ENCODE measurements at places on chromosomes 4 and X.

DNA sequence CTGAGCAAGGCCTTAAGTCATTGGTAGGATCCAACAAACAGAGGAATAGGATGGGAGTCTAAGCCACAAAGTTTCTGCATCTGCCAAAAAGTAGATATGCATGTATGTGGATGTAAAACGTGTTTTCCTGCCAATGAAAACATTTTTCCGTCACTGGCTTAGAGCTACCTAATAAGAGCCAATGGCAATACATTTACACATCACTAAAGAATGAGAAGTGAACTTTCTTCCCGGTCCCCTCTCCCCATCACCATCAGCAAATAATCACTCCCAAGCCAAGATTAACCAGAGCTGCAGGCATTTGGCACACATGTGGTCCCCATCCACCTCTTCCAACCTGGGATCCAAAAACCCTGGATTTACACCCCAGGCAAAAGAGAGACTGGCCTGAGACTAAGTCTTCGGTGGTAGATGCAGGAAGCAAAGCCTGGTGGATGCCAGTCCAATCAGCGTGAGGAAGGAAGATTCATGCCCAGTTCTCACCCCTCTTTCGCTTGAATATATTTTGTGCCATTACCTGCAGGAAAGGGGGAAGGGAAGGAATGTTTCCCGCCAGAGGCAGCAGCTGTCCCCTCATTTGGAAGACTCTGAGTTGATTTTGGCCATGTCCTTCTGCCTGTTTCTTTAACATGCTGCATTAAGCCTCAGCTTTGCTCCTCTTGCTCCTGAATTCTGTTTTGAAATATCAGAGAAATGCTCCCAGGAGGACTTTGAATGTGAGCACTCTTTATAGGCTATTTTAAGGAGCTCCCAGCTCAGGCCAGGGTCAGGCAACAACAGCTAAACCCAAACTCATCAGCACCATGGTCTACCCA, 131.4 kb downstream of the CHIC2 start:
- no peak for DNase-seq

DNA sequence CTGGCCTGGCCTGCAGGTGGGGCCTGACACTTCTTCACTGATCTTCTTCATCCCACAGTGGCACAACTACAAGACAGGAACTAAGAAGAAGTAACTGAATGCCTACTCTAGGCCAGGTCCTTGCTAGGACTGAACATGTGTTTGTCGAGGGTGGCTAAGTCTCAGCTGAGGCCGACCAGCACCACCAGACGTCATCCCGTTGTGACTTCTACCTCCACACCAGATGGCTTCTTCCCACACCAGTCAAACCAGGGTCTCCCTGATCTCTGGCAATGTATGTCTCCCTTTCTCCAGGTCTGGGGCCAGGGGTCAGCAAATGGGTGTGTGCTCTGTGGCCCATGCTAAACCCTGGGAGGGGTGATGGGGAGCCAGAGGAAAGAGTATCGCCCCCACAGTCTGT, 40.2 kb downstream of the PJA1 start:
- no peak for DNase-seq

- no peak for DNase-seq
Measured at GRCh38 chrX:2677764-2678163, 13.3 kb upstream of the CD99 start.

GRCh38 chr4:74376888-74377483, 12.0 kb downstream of the EREG start:
- no peak for DNase-seq

DNA sequence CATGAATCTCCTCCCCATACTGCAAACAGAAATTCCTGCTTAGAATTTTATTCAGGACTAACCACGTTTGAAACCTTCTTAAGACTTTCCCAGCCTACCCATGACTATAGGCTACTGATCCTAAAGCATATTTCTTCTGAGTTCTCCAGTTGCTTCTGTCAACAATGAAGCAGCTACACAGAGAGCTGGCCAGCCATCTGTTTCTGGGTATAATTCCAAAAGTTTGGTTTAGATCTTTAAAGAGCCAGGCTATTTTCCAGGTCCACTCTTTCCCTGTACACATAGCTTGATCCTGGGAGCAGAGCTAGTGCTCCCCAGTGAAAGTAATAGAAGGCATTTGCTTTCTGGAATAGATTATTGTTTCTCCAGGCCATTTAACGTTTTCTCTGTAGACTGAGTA, 4.0 kb upstream of the ITM2A start:
- no peak for DNase-seq

GRCh38 chr4:5524446-5525299, 183.7 kb downstream of the EVC2 start:
- no peak for DNase-seq

DNA sequence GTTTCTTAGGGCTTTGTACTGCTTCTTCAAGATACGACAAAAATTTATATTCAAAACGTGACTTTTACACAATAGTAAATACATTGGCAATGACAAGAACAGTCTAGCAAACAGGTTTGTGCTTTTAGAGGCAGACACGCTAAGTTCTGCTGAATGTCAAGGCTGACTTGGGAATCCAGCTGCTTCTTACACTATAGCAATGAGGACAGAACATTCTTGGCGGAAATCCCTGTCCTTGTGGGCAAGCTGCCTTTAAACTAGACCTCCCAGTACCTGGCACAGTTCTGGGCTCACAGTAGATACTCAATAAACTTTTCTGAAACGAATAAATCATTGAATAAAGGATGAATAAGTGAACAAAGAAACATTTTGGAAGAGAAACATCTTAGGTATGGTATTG, 148.2 kb downstream of the RASL11B start:
- no peak for DNase-seq

DNA sequence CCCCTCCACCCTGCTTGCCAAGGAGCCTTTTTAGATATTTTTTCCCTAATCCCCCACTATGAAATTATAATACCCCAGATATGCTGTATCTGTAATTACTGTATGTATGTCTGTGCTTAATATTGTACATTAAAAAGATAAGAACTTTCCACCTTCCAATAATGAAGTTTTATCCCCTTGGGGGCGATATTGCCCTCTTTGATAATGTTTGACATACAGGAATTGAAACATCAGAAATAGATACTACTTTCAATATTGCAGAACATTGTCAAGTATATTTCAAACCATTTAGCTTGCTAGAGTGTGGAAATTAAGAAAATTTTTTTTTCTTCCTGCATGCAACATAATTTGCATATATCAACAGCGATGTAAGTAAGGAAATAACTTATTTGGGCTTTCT, 58.9 kb downstream of the NAF1 start:
- no peak for DNase-seq

- no peak for DNase-seq
Measured at GRCh38 chrX:134909261-134909660, 81.5 kb upstream of the SMIM10 start.

- no peak for DNase-seq
Measured at GRCh38 chr4:7753931-7754465, 185.7 kb downstream of the AFAP1 start.

- no peak for DNase-seq
Measured at GRCh38 chr4:12399781-12400180, 971.1 kb upstream of the HS3ST1 start.

DNA sequence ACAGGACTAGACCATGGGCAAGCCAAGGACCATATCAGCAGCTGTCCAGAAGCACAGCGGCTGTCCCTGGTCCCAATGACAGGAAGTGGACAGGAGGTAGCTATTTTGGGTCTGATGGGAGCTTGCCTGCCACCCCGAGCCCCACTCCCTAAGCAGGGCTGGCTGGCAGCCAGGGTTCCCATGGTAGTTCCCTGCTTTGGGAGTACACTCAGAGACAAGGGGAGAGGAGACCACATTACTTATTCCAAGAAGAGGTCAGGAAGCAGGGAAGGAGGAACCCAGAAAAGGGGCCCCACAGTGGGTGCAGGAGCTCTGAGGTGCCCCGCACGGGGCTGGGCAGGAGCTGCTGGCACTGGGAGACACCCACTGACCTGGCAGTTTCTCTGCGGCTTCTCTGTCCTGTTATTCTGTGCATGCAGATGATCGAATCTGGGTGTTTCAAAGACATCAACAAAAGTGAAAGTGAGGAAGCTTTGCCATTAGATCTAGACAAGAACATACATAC, 36.3 kb downstream of the HTT-AS start:
- no peak for DNase-seq

GRCh38 chr4:91984466-91984865, 319.3 kb upstream of the GRID2 start:
- DNase-seq = no peak

DNA sequence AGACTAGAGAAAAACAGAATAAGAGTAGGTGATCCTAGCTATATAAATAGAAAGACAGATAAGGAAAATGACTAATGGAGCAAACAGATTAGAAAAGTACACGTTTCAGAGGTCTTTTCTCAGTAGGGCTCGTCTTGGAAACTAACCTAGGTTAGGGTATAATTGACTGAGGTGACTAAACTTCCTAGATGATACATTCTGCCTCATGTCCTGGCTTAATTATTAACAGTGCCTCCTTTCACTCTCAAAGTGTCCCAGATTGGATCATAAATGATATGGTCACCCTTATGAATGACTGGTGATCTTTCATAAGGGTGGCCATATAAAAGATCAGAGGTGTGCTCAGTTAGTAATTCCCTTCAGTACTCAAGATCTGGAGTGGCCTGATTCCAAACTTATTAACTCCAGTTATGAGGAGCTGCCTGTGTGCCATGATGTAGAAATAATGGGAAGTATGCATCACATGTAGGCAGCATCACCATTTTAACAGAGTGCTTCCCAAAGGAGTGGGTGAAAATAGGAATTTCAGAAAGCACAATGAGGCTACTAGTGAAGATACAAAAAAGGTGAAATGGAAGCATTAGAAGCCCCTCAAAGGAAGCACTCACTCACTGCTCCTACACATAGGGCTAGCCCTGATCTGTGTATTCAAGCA, 14.7 kb upstream of the GRIA3 start:
- DNase-seq = no peak

- no peak for DNase-seq
Measured at GRCh38 chrX:111098874-111099273, 2.9 kb downstream of the PAK3 start.

- no peak for DNase-seq
Measured at GRCh38 chr4:24798036-24798610, 2.8 kb downstream of the SOD3 start.

DNA sequence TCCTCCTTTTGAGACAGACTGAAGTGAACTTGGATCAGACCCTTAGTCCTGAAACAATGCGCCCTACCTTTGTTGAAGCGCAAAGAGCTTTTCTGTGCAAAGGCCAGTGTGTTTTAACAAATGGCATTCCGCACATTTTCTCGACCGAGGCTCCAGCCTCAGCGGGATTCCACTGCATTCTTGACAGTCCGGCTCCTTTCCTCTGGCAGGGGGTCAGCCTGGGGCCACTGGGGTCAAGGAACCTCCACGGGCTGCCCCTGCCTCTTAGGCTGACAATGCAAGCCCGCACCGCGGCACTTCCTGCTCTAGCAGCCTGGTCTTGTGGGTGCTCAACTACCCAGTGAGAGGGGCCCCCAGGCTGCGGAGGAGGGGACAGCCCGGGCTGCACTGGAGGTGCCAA, 47.2 kb upstream of the TFDP3 start:
- no peak for DNase-seq

DNA sequence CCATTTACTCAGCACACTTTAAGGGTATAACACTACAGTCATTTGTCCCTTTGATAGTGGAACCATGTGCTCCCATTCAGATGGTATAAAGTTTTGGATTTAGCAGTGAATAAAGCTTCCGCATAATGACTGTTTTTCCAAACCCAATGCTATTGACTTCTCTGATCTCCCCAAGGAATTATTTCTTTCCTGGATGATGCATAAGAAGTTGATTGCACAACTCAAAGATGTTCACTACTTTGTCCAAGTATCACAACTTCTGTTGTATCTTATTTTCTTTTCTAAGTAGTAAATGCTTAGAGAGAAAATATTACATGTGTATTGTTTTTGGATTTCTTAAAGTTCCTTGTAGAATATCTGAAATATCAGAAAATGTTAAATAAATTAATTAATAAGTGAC, 300.2 kb downstream of the GPM6A start:
- DNase-seq = no peak

DNA sequence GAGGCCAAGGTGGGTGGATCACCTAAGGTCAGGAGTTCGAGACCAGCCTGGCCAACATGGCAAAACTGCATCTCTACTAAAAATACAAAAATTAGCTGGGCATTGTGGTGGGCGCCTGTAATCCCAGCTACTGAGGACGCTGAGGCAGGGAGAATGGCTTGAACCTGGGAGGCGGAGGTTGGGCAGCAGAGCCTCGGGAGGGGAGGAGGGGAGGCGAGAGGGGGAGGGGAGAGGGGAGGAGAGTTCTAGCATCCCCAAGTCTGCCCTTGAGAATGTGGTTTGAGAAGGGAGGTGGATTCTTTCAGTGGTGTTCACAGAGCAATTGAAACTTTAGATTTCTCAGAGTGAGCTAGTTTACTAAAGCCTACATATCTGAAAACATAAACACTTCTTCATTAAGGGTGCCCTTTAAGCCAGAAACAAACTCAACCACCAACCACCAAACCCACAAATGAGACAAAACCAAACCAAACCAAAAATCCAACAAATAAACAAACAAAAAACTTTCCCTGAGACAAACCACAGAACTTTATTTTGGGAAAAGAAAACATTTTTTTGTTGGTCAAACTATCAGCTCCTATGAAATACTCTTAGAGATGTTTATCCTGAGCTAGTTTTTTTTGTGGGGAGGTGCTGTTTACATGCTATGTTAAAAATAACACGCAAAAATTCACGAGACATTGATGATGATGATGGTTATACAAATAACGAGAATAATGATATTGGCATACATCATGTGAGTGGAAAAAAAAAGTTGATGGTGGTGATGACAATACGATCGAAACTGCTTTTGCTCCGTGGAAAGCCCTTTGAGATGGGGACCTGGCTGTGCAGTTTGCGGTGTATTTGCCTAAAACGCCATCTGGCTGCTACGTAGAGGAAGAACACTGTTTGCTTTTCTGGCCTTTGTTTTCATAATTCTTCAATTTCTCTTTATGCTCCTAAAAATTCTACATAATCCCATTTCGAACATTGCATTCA, 98.2 kb upstream of the PRKX start:
- DNase-seq = no peak

- no peak for DNase-seq
Measured at GRCh38 chr4:56995525-56995924, 16.8 kb downstream of the POLR2B start.

DNA sequence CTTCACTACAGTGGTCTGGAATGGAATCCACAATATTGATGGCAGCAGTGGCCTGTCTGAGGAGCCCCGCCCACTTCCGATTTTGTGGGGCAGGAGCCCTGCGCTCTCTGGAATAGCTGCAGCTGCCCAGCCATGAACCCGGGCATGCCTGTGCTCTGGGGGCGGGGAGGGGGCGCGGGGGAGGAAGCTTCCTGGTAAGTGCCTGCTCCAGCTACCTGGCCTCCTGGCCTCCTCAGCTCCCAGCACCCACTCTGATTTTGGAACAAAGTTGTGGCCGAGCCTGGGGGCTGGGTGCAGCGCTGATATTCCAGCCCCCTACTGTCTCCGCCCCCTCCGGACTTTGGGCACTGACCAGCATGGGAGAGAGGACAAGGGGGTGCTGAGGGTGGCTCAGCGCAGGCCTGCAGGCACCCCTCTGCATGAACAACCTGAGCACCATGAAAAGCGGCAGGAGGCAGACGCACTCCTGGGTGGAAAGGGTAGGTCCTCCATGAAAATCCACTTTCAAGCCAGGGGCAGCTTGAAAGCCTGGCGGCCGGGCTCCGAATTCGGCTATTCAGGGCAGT, 972.7 kb upstream of the AGA start:
- DNase-seq = no peak

- no peak for DNase-seq
Measured at GRCh38 chr4:100348473-100348872, 158.2 kb upstream of the DDIT4L start.
